ENCODE measurements at places on chromosomes 3 and 15.

- no peak for DNase-seq
Observed at GRCh38 chr3:145531548-145531947, 629.4 kb downstream of the PLOD2 start.

- no peak for DNase-seq
Observed at GRCh38 chr15:22887157-22887951, 48.9 kb downstream of the NIPA2 start.

DNA sequence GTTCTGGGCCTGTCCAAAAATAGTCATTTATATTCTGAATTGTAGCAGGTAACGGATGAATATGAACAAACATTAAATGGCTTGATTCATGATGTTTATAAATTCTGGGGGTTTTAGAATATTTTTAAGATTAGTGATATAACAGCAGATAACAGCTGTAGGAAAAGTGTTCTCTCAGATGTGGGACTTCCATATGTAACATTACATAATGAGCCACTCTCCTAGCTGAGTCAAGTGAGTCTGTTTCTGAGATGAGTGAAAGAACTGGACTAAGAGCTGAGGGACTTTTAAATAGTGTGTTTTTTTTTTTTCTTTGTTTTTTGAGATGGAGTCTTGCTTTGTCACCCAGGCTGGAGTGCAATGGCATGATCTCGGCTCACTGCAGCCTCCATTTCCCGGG lies 13.9 kb downstream of the YEATS2 start:
- DNase-seq, result no peak

DNA sequence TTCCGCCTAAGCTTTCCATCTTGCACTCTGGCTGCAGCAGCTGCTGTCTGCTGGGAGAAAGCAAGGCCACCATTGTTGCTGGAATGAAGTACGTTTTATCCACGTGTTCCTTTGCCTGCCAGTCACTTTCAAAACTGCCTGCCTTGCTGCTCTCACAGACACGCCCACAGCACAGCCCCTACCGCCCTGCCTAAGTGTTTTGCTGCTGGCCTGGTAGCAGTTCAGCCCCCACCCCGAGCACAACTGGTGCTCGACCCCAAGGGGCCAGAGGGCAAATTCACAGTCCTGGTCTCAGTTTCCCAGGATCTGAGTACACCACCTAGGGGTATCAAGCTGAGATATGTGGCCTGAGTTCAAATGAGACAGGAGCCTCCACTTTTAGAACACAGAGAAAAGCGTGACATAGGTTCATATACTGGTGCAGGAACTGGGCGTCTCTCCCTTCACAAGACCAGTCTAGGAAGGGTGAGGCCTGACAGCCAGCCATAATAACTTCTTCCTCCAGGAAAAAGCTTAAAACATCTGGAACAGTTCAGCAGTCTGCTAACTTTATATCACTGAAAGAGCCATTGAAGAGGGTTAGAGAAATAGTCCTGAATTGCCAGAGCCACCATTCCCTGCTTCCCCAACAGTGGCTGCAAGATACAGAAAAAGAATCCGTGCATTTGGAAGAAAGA lies 1012.3 kb downstream of the ZPLD1 start:
- no peak for DNase-seq

DNA sequence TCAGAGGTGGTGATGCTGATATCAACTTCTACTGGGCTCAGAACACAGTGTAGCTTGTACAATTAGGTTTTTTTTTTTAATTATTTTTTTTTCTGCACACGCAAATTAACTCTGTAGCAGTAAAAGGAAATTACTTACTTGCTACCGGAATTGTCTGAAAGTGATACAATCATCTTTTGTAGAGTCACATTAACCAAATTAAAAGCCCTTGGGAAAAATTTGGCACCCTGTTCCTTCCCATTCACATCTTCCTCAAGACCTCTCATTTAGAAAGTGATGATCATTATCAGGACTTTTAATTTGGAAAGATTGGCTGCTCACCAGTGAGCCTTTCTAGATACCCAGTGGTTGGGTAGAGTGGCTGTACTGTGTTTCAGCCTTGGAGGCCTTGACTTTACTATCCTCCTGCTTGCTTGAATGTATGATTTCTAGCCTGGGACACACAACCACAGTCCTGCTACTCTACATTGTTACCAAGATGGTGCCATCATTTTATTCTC lies 158.3 kb downstream of the ECT2 start:
- peak; percentile 74 for DNase-seq

GRCh38 chr3:34973586-34973985 lies 665.7 kb upstream of the ARPP21 start:
- no peak for DNase-seq

DNA sequence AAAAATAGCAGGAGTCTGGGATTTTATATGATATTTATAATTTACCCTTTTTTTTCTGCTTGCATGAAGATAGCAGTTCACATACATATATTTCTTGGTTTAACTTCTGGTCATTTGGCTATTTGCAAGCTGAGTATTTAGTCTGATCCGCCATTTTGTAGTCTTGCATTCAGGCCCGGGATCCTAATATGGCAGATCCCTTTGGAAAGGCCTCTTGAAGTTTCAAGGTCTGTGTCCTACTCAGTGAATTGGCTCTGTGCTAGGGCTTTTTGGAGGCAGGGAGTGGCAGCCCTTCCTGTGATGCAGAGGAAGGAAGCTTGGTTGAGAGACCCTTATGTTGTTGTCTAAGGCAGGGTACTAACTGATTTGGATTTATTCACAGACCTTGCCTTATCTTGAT lies 2.9 kb downstream of the SNRPN start:
- no peak for DNase-seq

DNA sequence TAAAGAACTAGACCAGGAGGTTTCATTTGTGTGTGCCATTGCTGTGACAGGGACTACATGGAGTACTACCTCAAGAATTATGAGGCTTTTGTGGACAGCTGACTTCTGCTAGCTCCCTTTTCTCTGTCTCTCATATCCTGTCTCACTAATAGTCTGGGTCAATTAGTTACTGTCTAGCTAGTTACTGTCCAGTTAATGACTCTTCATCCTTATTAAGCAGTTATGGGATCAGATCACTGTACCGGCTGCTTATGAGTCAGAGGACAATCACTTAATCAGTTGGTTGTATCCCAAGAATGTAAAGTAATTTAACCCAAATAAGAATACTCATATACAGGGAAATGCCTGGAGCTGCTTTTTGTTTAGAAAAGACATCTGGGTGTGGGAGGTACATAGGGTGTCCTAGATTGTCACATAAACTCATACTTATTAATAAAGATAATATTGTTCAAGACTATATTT lies 158.0 kb downstream of the CDIN1 start:
- DNase-seq, result no peak

DNA sequence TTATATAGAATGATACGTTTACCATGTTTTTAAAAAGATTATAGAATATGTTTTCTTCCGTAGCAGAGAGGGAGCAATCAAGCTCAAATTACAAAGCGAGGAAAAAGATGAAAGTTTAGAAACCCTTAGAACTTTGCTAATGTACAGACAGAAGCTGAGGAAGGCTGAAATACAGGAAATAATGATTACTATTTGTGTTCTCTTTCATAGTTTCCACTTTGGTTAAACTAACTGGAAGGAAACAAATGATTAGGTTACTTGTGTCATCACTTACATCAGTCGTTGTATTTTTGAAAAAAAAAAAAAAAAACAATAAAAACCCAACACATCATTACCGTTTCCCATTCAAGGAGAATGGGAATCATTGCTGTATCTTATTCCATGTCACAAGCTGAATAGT lies 337.8 kb upstream of the CBLB start:
- DNase-seq, result no peak

- no peak for DNase-seq
Observed at GRCh38 chr3:104740874-104741379, 625.8 kb upstream of the ALCAM start.

- no peak for DNase-seq
Observed at GRCh38 chr3:72977060-72977808, 19.4 kb upstream of the PPP4R2 start.

- no peak for DNase-seq
Observed at GRCh38 chr3:128188956-128189355, 35.7 kb downstream of the EEFSEC start.

GRCh38 chr3:156787926-156788663 lies 38.1 kb upstream of the LEKR1 start:
- DNase-seq, result no peak

DNA sequence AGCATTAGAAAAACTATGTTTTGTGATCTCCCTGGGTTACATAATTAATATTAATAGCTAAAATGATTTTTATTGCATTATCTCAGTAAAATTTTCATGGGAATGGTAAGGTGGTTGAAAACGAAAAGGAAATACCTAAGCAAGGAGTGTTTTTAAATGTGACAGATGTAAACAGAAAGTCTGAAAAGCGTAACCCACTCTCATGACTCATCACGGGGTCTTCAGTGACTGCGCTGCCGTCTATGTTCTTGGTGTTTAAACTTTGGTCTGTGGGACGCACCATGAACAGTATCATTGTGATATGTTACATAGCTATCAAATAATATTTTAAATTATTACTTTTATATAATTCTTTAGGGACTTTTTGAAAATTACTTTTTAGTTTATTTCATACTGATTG lies 19.8 kb downstream of the LRCH3 start:
- no peak for DNase-seq

DNA sequence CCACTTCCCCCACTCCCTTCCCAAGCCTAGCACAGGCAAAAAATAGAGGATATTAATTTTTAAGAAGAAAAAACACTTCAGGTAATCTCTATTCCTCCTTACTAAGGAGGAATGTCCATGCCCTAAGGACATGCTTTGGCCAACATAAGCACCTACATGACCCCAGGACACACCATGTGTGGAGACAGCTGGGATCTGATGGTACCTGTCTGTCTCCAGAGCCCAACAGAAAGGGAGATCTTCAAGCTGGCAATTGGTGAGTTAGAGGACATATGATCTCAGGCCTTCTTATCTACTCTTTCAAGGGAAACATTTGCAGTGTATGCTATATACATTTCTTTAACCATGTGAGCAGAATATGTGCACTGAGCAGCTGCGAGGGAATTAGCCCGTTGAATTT lies 7.0 kb downstream of the TM4SF4 start:
- DNase-seq, result no peak

- no peak for DNase-seq
Observed at GRCh38 chr15:60535743-60536142, 56.8 kb upstream of the ICE2 start.

DNA sequence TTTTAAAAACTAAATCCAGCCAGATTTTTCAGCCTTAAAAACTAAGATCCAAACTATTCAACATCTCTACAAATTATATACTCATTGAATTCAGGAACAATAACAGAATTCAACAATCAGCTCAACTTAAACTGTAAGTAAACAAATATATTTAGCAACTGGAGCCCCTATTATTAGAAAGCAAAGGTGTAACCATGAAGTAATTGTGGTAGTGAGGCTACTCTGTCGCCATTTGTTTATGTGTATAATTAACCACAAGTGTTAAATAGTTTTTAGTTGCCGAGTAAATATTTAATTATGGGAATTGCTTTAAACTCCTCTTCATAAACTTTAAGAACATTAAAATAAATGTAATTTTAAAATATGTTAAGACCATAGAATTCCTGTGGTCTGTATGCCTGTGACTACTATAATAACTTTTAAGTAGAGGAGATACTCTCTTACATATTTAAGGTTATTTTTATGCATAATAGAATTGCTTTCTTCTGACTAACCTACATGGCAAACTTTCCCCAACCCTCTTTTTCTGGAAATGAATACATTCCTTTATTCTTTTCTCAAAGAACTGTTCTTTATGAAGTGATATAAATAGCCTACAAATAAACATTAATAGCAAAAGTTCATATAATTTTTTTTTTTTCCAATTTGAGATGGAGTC lies 51.2 kb downstream of the MFN1 start:
- no peak for DNase-seq

- no peak for DNase-seq
Observed at GRCh38 chr3:65678516-65678915, 360.2 kb downstream of the MAGI1 start.

DNA sequence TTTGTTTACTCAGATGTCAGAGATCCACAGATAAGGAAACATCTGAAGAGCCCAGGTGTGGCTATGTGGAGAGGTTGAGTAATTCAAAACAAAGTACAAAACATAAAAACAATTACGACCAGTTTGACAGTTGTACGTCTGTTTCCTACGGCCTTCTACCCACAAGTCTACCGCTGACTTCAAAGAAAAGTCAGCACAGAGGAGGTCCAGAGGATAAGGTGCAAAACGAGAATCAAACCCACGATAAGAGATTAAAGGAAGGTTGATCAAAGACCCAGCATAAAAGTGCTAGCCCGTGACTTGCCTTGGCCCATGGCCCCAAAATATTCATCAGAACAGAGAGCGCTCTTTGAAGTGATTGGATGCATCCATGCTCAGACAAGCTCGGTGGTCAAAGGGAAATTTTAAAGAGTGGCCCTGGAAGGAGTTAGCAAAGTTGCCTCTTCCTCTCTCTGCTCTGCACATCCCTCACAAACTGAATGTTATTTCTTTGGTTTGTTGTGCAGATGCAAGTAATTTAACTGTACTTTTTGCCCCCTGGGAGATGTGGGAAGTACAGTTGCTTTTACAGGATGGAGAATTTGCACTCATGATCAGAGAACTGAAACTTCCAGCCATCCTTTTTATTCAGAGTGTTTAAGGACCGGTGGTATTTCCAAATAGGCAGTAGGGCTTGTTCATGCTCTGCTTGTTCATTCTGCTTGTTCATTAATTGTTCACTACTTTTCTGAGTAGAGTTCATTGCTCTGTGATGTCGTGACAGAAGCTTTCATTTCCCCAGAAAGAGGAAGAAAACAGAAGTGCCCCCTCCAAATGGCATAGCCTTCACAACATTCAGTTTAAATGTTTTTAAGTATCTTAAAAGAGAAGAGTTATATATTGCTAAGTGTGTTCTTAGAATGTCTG lies 31.1 kb downstream of the MME start:
- DNase-seq, result peak; percentile 22

GRCh38 chr3:37498126-37499039 lies 324.0 kb upstream of the LRRFIP2 start:
- DNase-seq, result no peak

GRCh38 chr15:67548862-67549651 lies 6.6 kb downstream of the MAP2K5 start:
- DNase-seq, result peak; percentile 28
